Chondrocyte (in vitro differentiated cells): ENCODE measurements at places on chromosomes 3 and 15. TPM values are rescaled to one million over a fixed set of nuclear protein-coding genes. Genes with fewer than 3 reads are reported as not detected.

GNAT1 gene
- total RNA-seq: not detected in 3 replicates

DNA sequence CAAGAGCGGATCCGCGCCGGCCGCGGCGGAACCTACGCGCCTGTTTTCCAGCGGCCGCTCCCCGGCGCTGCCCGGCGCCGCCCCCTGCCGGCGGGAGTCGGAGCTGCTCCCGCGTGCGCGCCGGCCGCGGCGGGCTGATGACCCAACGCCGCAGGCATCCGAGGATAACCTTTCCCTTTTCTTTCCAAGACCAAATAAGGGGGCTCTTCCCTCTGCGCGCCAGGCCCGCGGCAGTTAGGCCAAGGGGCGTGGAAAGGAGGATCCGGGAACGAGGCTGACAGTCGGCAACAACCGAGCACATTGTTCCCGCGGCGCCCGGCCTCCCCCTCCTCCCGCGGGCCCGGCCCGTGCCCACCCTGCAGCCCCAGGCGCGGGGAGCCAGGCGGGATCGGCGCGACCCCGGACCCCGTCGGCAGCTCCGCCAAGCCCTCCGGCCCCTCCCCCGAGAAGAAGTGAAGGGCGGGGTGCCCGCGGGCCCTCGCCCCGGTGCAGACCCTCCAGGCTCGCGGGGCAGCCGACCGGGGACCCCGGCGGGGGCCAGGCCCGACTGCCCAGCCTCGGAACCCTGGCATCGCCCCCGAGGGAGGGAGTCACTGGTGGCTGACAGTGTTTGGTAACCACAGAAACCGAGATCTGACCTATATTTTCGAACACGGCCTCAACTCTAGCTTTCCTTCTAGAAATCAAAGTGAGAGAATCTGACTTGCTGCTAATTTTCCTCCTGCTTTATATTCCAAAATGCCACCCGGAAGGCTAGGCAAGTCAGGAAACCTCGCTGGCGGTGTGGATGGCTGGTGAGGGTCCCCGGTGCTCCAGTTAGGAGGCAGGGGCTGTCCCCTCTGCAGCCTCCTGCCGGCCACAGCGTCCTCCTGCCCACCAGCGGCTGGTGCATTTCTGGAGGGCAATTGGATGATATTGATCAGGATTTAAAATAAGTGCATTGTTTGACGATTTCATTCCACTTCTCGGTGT, 45.6 kb upstream of the SYNM start:
- no peaks in the 10 kb centered on the region for H3K36me3 ChIP-seq
- peak overlapping the region; percentile 85 for H3K27ac ChIP-seq
- peak overlapping the region; percentile 64 for H3K4me3 ChIP-seq
- no peak for DNase-seq

- peaks cover 33% of the 10 kb centered on the region for H3K36me3 ChIP-seq
- peaks cover 47% of the 10 kb centered on the region for H3K4me1 ChIP-seq
- no peaks in the 10 kb centered on the region for H3K27me3 ChIP-seq
- DNase-seq: no peak
- H3K4me3 ChIP-seq: peak overlapping the region; percentile 89
- peak overlapping the region; percentile 99 for H3K27ac ChIP-seq
Observed at GRCh38 chr15:92886042-92886537, 14.0 kb upstream of the CHD2 start.

GRCh38 chr15:100191161-100191560, 150.6 kb downstream of the ADAMTS17 start:
- H3K27ac ChIP-seq: no peak overlapping the region
- H3K36me3 ChIP-seq: no peaks in the 10 kb centered on the region
- DNase-seq: no peak
- H3K4me3 ChIP-seq: no peak overlapping the region
- no peaks in the 10 kb centered on the region for H3K4me1 ChIP-seq
- peaks cover 16% of the 10 kb centered on the region for H3K27me3 ChIP-seq

GRCh38 chr3:61201071-61201470, 50.2 kb downstream of the FHIT start:
- no peaks in the 10 kb centered on the region for H3K36me3 ChIP-seq
- H3K4me1 ChIP-seq: no peaks in the 10 kb centered on the region
- no peak overlapping the region for H3K27ac ChIP-seq

DNA sequence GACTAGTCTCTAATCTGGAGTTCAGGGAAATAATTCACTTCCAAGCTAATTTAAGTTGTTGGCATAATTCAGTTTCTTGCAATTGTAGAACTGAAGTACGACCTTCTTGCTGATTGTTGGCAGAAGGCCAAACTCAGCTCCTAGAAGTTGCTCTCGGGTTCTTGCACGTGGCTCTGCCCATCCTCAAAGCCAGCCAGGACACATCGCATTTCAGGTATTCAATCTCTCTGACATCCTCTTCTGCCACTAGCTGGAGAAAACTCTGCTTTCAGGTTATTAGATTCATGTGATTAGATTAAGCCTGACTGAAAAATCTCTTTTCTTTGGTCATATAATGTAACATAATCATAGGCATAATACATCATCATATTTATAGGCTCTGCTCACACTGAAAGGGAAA, 362.0 kb downstream of the ZPLD1 start:
- H3K4me1 ChIP-seq: no peaks in the 10 kb centered on the region
- H3K27ac ChIP-seq: no peak overlapping the region
- H3K4me3 ChIP-seq: no peak overlapping the region

DNA sequence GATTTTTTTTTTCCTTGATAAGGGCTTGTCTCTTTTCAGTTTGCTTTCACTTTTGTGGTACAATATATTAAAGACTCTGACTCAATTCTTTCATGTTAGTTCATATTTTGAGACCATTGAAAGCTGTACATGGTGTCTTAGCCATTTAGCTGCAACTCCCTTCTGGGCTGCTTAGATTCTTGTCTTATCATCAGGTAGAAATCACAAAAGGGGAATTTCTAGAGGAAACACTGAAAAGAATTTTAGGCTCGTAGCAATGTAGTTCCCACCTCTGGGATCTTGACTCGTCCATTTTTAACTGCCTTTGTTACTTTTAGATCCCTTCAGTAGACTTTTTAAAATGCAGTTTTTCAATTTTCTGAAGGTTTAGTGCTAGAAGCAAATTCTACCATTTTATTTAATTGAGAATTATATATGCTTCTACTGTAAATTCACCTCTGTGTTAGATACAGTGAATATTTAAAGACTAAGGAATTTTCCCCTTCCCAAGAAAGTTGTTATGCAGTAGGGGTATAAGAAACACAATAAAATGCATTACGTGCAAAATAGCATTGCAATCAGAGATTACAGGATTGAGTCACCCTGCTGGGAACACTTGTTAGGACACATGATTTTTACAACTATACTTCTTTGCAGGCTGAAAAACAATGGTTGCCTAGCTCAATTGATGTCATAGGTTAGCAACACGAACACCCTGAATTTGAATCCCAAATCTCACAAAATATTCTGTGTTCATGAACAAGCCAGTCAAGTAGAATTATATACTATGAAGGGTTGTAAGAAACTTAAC, 772.7 kb downstream of the PDCD6IP start:
- no peak overlapping the region for H3K27ac ChIP-seq
- H3K4me3 ChIP-seq: no peak overlapping the region
- peaks cover 1% of the 10 kb centered on the region for H3K27me3 ChIP-seq
- DNase-seq: no peak
- no peaks in the 10 kb centered on the region for H3K36me3 ChIP-seq

DNA sequence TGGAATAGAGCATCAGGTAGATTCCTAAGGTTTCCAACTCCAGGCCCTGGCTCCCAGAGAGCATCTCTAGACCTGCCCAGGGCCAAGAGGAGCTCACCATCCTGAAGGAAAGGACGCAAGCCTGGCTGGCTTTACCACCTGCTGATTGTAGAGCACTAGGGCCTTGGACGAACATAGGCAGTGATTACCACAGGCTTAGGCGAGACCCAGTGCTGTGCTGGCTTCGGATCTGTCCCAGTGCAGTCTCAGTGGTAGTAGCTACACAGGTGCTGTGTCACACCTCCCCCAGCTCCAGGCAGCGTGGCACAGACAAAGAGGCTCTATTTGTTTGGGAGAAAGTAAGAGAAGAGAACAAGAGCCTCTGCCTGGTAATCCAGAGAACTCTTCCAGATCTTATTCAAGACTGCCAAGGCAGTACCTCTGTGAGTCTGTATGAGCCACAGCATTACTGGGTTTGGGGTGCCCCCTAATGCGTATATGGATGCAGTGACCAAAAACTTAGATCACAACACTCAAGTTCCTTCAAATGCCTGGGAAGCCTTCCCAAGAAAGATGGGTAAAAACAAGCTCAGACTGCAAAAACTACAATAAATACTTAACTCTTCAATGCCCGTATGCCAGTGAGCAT, 25.4 kb downstream of the ISG20 start:
- H3K4me3 ChIP-seq: no peak overlapping the region
- no peak for DNase-seq
- H3K4me1 ChIP-seq: peaks cover 49% of the 10 kb centered on the region
